ENCODE measurements at places on chromosomes 1 and 21.

DNA sequence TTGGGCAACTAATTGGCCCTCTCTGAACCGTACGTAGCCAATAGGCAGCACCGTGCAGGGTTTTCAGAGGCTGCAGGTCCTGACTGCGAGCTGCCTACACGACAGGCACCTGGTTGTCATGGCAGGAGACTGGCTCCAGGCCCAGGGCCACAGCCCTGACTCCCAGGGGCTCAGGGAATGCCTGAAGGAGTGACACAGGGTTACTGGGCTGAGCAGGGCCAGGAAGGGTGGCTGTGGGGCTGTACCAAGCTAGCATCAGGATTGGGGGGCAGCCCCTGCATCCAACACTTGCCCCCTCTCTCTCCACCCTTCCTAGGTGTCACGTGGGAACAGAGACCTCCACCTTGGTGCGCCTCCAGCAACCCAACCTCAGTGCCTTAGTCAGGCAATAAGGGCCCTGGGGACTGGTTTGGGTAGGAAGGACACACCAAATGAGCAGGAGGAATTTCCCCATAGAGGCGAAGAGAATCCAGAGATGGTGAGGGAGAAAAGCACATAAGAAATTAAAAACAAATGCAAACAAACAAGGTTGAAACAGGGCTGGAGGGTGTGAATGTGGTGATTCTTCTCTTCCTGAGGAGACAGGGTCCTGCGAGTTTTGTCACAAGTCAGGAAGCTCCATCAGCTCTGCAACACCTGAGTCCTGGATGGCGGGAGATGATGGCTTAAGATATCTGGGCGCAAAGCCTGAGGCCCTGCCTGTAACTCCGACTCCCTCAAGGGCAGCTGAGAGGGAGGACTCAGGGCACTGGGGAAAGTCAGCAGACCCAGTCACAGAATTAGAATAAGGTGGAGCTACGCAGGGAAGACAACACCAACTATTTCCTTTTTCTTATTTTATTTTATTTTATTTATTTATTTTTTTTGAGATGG is 19.7 kb upstream of the RNU1-4 start:
- peak; percentile 70 for DNase-seq

DNA sequence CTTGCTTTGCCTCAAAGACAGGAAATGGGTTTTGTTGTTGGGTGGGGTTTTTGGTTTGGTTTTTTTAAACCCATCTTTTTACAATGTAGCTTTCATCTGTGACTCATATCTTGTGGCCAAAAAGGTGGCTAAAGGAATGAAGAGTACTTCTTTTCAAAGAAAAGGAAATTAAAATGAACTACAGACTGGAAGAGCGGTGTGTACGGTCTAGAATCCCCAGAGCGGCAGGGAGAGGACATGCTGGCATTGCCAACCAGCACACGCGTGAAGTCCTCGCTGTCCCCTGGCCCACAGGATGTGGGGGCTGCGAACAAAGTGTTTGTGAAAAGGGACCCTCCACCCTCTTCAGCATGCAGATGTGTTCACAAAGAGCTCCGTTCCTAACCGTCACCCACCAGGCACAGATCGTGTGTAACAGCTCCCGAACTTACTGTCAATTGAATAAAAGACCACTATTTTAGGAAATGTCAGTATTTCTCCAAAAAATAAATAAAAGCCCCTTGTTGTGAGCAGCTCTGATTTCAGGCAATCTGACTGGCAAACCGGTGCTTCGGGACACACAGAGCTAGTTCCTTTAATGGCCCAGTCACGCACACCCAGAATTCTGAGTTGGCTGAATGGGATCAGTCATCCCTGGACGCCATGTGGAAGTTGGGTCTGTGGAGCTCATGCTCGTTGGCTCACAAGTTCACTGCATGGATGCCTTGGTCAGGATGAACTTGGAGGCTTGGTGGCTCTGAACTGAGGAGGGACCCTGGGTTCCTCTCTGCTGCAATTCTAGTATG is 602.9 kb downstream of the NPHP4 start:
- no peak for DNase-seq

- no peak for DNase-seq
Observed at GRCh38 chr1:183989078-183989577, 48.4 kb downstream of the COLGALT2 start.

GRCh38 chr1:170194451-170194850 is 48.7 kb downstream of the NTMT2 start:
- no peak for DNase-seq

GRCh38 chr1:169892176-169892926 is 1.3 kb downstream of the SCYL3 start:
- DNase-seq, result no peak

- no peak for DNase-seq
Observed at GRCh38 chr1:112583366-112583765, 35.6 kb downstream of the ST7L start.

GRCh38 chr1:33358114-33358794 is 37.4 kb upstream of the A3GALT2 start:
- no peak for DNase-seq

DNA sequence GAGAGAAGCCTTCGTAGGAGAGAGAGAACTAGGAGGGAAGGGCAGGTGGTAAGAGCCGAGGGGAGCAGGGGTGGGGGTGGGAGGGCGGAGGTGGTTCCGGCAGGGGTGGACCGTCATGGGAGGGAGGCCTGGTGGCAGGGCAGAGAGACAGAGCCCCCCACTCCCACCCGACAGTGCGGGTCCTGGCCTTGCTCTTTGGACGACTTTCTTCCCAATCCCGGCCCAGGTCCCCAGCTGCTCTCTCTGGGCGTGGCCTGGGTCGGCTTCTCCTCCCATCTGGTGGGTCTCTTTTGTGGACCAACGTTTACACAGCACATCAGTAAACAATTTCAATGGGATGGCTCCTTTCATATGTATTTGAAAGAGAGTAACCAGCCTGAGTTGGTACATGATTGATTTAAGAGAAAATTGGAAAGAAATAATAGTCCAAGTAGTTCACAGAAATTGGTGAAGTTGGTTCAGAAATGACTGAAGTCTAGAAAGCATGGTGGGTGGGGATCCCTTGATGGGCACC is 56.9 kb downstream of the LDLRAD2 start:
- no peak for DNase-seq

DNA sequence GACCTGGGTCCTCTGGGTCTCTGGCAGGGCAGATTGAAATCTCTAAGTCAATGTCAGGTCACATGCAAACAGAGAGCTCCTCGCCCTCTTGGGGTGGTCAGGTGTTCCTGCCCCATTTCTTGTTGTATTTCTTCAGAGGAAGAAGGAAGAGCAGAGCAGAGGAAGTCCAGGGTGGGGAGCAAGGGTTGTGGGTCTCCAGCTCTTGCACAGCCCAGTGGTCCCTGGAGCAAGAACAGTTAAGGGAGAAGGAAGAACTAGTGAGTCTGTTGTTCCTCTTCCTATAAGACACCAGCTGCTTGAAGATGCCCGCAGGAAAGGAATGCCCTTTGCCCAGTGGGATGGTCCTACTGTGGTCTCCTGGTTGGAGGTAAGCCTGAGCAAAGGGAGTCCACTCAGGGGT is 26.3 kb downstream of the MYOG start:
- no peak for DNase-seq

GRCh38 chr1:51661081-51661518 is 44.2 kb downstream of the OSBPL9 start:
- no peak for DNase-seq

DNA sequence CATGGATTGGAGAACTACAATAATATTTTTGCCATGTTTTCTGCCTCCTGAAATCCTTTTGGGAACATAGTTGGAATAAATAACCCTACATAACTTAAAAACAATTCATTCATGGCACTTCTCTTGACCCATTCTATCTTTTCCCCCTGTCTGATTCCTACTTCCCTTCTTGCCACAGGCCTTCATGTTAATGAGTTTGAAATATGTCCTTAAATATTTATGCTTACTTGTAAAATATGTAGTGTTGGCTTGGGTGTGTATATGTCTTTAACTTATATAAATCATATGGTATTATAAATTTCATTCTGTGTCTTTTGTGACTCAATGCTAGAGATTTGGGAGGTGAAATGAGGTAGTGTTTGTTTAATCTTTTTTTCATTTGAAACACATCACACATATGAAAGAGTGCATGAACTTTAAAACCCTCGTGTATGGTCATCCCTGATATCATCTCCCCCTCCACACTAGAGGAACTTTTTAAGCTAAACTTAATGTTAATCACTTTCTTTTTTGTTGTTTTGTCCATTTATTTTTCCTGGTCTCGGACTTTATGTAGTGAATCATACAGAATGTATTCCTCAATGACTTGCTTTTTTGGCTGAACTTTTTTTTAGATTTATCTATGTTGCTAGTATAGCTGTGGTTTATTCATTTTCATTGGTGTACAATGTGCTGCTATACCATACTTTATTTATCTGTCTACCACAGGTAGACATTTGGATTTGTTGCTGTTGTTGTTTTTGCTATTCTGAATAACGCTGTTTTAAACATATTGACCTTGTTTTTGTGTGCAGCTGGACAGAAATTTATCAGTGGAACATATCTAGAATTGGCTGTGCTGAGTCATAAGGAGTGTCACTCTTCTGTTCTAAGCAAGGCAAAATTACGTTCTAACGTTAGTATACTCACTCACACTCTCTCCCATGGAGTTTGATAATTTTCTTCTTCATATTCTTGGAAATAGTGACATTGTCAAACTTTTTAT is 441.6 kb downstream of the PLPP3 start:
- no peak for DNase-seq

DNA sequence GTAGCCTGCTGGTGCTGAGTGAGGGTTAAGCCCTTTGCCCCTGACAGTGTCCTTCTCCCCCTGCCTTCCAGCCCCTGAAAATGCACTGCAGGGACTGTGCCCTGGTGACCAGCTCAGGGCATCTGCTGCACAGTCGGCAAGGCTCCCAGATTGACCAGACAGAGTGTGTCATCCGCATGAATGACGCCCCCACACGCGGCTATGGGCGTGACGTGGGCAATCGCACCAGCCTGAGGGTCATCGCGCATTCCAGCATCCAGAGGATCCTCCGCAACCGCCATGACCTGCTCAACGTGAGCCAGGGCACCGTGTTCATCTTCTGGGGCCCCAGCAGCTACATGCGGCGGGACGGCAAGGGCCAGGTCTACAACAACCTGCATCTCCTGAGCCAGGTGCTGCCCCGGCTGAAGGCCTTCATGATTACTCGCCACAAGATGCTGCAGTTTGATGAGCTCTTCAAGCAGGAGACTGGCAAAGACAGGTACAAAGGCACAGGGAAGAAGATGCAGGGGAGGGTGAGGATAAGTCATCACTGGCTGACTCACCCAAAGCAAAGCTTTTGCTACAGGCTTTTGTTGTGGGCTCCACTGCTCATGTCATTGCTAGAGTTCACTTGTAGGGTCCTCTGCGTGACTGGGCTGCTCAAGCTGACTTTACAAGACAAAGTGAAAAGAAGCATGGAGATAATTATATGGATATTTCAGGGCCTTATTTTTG is 174.9 kb downstream of the PIGK start:
- no peak for DNase-seq

- DNase-seq, result no peak
Observed at GRCh38 chr1:204782118-204782700, 88.5 kb upstream of the NFASC start.

DNA sequence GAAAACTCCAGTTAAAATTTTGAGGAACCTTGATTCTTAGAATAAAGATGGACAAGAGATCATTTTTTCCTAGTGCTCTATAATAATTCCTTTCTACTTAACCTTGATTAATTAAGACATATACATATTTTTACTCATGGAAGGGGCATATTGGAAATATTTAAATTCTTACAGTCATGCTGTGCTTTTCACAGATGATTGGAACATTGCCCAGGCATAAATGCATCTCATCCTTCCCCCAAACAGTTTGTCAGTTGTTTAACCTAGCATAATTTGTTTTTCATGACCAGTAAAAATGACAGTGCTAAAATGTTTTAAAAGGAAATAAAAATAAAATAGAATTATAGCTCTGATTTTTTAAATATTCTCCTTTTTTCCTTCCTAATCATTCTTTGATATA is 140.0 kb downstream of the DNM3 start:
- DNase-seq, result no peak

GRCh38 chr21:39000496-39000895 is 182.8 kb downstream of the PSMG1 start:
- DNase-seq, result no peak

DNA sequence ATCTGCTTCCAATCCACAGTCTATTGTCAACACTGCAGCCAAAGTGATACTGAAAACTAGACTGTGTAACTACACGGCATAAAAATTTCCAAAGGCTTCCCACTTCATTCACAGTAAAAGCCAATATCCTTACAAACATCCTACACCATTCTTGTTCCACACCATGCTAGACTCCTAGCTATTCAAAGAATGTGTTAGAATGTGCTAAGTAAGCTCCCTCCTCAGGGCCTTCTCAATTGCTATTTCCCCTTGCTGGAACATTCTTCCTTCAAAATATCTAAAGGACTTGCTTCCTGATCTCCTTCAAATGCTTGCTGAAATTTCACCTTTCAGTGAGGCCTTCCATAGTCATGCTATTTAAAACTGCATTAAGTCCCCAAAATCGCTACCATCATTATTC is 228.1 kb downstream of the AKT3 start:
- no peak for DNase-seq

DNA sequence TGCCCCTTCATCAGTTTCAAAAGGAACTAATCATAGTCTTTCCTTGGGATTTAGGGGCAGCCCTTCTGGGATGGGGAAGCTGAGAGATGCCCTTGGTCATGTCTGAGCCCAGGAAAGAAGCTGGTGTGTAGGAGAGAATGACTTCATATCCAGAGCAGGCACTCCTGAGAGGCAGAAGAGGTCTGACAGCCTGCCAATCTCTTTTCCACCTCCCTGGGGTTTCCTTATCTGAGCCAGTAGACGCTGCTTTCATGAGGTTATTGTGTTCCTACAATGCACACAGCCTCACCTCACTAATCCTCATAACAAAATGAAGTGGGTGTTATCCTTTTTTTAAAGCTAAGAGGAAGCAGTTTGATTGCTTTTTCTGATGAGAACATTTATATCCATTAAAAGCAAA is 14.1 kb downstream of the ROR1 start:
- no peak for DNase-seq

DNA sequence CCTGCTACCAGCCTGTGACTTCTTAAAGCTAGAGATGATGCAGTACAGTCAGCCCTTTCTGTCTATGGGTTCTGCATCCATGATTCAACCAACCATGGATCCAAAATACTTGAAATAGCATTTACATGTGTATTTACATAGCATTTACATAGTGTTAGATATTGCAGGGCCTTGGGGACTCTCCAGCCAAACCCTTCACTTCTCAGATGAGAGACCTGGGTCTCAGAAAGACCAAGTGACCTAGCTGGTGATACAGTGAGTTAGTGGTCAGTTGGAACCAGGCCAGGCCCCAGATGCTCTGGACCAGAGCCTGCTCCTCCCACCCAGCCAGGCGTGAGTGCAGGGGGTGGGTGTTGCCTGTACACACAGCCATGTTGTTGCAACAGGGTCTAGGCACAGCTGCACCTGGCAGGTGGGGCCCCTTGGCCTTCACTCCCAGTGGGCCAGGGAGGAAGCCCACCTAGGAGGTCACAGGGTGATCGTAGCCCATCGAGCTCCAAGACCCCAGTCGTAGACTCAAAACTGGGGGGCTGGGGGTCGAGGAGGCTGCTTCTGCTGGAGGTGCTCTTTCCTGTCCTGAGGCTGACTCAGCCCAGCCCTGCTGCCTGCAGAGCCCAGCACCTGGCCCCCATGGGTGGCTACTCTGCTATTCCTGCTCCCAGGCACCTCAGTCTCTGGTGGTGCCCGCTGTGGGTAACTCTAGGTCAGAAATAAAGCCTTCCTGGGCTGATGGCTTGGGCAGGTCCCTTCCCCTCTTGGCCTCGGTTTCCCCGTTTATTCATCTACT is 7.7 kb downstream of the TMEM61 start:
- no peak for DNase-seq

- no peak for DNase-seq
Observed at GRCh38 chr1:225886159-225887029, 2.6 kb downstream of the LEFTY1 start.

- DNase-seq, result no peak
Observed at GRCh38 chr1:37020653-37021277, 13.6 kb downstream of the GRIK3 start.

Measured in breast epithelium (tissue), 4 donors.